ENCODE measurements at places on chromosomes 13 and 19.

GRCh38 chr19:29056535-29056934, 156.4 kb downstream of the UQCRFS1 start:
- DNase-seq = no peak

DNA sequence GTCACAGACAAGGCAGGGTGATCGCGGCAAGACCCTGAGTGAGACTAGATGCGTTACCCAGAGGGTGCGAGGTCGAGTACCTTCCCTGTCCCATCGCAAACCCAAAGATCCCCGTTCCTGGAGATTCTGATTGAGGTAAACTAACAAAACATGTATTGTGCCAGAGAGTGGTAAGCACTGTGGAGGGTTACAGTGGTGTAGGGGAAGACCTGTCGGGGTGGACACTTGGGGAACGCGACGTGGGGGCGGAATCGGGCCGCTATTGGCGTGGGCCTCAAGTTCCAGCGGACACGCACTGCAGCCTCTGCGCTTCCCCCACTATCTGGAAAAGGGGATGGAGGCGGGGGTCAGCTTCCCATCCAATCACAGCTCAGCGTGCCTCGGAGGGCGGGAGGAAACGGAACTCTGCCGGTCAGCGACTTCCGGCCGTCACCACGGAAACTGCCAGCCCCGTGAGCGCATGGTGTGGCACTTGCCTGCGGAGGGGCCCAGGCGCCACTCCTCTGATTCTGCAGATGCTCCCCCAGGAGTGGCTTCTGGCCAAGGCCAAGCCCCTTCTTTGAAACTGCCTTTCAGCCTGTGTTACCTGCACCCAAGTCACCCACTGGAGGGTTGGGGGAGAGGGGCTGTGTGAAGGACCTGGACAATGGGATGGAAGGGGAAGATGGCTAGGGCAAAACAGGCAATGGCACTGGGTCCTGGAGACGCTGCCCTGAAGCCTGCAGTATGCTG, 1.0 kb upstream of the UBE2M start:
- no peak for DNase-seq

DNA sequence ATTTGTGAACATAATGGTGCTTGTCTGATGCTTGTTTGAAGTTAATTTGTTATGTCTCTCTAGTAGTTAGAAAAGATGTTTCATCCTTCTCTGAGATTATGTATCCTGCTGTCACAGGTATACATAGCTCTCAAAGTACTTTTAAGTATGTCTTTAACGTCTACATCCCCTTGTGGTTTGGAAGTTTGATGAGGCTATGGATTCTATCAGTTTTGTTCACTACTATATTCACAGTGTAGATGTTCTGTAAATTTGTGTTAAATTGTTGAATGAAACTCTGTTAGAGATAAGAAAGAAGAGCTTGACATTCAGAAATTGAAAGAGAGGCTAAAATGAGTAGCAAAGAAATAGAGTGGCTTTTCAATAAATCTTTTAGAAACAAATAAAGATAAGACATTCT, 304.6 kb upstream of the MIR17HG start:
- DNase-seq = no peak

- no peak for DNase-seq
Observed at GRCh38 chr13:80560609-80561008, 219.7 kb upstream of the SPRY2 start.

GRCh38 chr19:31415322-31415721, 66.1 kb upstream of the TSHZ3 start:
- DNase-seq = no peak

GRCh38 chr13:109764470-109765291, 21.7 kb downstream of the IRS2 start:
- no peak for DNase-seq

DNA sequence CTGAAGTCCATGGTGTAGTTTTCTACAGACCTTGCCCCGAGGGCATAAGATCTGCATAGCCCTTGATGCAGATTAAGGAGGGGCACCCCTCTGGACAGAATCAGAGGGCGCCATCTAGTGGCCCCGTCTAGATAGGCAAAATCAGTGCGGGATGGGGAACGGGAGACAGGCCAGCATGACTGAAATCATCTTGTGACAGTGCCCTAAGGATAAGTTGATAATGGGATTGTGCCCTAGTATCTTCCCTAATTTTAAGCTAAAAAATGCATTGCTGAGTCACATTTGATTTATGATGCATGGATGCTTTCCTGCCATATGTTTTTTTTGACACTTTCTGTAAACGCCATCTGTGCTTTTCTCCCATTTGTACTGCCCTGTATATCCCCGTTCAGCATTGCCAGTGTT, 19.0 kb upstream of the GPI start:
- DNase-seq = no peak

DNA sequence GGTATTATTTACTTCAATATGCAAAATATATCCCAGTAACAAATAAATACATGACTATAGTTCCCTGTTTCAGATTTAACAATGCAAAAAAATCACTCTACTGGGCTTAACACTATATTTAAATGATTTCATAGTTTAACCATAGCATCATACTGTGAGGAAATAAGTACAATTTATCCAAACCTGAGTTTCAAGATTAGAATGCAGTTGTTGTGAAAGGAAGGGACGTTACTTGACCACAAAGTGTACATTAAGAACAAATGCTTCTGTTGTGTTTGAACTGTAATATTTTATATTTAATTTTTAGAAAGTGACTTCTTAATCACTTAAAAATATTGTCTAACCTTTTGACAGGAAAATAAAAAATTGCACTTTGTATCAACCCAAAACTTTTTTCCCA, 1747.9 kb upstream of the SPRY2 start:
- no peak for DNase-seq

- DNase-seq = no peak
Observed at GRCh38 chr19:14603990-14604387, 21.1 kb downstream of the CLEC17A start.
